ENCODE measurements at places on chromosomes 1 and 21. TPM values are rescaled to one million over a fixed set of nuclear protein-coding genes. Genes with fewer than 3 reads are reported as not detected.

DNA sequence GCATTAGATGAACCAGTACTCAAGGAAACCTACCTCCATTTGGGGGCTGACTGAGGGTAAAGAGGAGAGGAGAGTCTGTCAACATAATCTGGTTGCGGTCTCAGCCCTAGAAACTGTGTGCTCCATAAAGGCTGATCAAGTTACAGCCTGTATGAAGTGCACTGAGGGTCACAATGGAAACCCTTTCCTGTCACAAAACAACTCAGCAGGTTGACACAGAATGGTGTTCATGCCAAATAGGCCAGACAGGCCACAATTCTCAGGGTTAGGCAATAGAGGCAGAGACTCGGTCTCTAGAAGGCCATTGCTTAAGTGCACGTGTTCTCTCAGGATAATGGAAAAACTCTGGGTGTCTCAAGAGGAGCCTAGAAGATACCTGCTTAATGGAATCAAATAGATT lies 4.1 kb upstream of the ANKRD35 start:
- DNase-seq = no peak

DNA sequence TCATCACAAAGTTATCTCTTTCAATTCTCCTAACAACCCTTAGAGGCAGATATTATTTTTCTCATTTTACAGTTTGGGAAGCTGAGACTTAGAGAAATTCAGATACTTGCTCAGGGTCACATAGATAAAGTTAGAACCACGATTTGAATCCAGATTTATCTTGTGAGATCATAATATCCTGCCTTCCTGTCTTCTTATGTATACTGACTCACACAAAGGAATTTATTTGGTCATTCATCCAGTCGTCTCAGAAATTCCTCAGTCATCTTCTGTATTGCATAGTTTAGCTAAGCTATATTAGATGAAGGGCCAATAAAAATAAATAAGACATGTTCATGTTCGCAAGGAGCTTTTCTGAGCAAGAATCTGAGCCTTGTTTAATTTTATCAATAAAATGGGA lies 35.8 kb upstream of the RUNX1 start:
- DNase-seq = no peak

- DNase-seq = no peak
Observed at GRCh38 chr1:228050571-228051231, 31.8 kb upstream of the ARF1 start.

DNA sequence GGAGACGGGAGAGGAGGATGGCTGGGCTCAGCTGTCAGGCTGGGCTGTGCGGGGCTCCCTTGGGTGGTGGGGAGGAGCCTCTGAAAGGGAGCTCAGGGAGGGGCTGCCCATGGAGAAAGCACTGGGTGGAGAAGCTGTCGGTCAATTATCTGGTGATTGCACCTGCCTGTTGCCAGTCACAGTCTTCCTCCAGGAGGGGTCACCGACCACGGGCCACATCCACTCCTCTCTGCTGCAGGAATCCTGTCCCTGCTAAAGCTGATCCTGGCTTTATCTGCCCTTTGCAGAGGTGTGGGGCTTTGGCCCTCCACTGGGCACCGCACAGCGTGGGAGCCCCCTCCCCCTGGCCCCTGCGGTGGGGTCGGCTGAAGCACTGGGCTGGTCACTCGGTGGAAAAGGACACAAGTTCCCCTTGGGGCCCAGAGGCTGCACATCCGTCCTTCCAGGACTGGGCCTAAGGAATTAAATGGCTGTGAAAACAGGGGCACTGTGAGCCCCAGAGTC lies 21.8 kb upstream of the COL18A1 start:
- DNase-seq = no peak

- no peak for DNase-seq
Observed at GRCh38 chr1:110053552-110054428, 16.7 kb downstream of the ALX3 start.

DNA sequence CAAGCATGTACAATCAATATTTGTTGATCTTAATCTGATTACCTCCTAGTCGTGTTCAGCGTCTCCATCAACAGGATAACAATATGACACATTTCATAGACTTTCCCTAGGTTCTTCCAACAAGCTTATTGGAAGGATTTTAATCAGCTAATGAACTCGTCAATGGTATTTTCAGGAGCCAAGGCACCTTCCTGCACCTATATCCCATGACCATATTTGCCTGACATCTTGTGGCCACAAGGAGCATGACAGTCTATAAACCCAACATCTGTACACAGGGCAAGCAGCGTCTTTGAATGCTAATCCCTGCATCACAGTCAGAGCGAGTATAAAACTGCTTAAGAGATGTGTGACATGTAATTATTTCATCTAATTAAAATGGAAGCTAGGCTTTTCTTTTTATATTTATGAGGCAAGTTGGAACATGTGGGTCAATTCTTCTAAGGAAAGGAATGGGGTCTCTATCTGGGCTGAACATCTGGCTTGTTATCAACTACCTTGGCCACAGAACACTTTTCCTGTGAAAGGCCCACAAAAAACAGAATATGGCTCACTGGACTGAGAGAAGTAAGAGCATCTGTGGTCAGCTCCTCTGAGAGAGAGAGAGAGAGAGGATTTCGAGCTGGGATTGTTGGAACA lies 388.8 kb downstream of the NTNG1 start:
- no peak for DNase-seq

DNA sequence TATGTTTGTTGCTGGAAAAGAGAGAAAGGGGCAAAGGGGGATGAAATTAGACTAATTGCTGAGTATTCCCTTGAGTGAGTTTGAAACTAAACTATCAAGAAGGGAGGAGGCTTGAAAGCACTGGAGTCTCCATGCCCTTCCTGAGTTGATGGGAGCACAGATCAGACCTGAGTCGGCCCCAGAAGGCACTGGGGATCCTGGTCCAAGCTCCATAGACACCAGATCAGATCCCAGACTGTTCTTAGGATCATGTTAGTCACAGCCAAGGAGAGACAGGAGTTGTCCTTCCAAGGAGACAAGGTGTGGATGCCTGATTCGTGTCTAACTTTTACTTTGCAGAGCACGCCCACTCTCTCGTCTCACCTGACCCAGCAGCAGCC lies 152.3 kb downstream of the NR5A2 start:
- no peak for DNase-seq

- no peak for DNase-seq
Observed at GRCh38 chr1:189500778-189501177, 976.9 kb downstream of the BRINP3 start.

- DNase-seq = no peak
Observed at GRCh38 chr1:247337961-247338360, 6.3 kb upstream of the ZNF496 start.

GRCh38 chr1:153447498-153448170 lies 12.8 kb downstream of the S100A7 start:
- no peak for DNase-seq

GRCh38 chr1:227725046-227725445 lies 10.1 kb downstream of the JMJD4 start:
- DNase-seq = no peak

- no peak for DNase-seq
Observed at GRCh38 chr1:57172040-57172439, 206.2 kb upstream of the C8B start.

DNA sequence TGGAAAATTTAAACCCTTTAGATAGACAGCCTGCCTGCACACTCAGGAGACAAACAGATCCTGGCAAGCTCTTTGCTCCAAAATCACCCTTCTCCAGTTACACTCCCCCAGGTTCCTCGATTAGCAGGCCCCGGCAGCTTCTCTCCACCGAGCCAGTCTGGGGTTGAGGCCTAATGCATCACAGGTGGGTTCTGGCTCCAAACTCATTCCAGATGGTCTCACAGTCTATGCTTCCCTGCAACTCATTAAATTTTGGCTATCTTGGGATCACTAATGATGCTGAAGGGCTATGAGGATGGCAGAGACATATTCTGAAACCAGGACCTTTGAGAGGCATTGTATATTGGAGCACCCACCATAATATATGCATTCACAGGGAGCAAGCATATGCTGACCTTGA lies 559.8 kb upstream of the USP24 start:
- no peak for DNase-seq

- no peak for DNase-seq
Observed at GRCh38 chr1:8089535-8090228, 63.6 kb upstream of the ERRFI1 start.

DNA sequence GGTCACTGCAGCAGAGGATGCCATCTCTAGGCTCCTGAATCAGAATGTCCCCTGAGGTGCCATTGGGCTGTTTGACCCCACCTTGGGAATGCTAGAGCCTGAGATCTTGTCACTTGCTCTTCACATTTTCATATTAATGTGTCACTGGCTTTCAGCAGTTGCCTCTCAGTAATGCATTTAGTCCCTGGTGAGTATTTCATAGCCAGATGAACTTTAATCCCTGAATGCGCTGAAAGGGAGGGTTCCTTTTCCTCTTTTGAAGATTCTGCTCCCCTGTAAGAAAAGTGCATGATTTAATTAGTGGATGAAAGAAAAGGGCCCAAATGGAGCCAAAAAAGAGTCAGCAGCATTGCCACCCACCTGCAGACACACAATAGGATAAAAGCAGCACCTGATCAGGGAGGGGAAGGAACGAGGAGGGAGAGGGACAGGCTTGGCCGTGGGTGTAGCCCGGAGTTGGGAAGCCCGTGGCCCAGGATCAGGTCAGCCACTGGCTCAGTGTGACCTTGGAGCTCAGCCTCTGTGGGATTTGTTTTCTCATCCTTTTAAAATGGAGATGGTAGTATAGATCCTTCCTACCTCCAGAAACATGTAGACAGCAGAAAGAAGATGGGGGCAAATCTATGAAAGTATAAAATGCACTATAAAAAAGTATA lies 31.1 kb downstream of the ROR1 start:
- no peak for DNase-seq

- DNase-seq = no peak
Observed at GRCh38 chr1:192817246-192817645, 8.4 kb downstream of the RGS2 start.

Gene EFHD2
- 50.9 TPM for polyA plus RNA-seq

Gene TP73
- polyA plus RNA-seq = 0.09 TPM

Gene CRNN
- polyA plus RNA-seq = not detected
